ENCODE measurements at places on chromosomes 11 and 22.

GRCh38 chr22:45608763-45609180 lies 62.9 kb upstream of the ATXN10 start:
- DNase-seq, result no peak

- DNase-seq, result no peak
Measured at GRCh38 chr22:17832665-17833064, 58.4 kb upstream of the BID start.

- no peak for DNase-seq
Measured at GRCh38 chr11:95702526-95702925, 87.1 kb downstream of the FAM76B start.

DNA sequence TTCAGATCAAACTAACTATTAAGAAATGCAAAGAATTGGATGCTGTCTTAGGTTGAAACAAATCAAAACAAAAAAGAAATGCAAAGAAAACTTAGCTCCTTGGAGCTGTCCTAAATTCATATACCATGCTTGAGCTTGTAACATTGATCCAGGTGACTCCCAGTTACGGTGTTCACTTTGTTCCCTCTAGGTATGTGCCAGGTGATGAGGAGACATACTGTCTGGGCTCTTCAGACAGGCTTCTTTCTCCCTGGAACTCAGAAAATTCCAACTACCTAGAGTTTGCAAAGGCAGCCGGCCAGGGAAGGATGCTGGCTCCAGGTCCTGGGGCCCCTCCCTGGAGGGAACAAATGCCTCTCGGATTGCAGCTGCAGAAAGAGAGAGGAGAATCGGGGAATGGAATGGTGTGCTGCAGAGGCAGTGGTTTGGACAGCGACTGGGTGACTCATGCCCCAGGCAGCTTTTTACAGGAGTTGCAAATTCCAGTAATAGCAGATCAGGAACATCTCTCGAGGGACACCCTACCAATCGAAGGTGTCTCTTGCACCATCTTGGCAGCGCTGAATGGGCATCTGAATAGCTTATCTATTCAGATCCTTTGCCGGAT lies 12.3 kb upstream of the ASPHD2 start:
- no peak for DNase-seq

DNA sequence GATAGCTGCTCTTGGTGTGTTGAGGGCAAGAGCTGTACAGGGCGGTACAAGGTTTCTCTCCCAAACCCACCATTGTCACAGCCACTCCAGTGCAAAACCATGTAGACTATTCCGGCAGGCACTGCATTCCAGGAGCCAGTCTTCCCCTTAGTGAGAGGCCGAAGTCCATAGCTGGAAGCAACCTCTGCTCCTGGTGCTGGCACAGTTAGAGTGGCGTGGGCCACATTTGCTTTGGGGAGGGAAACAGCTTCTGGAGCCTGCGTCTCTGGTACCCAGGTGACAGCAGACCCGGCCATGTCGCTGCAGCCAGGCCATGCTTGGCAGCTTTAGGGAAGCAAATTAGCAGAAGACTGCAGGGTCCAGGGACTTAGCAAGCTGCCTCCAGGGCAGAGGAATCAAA lies 788.0 kb downstream of the BRD1 start:
- no peak for DNase-seq

DNA sequence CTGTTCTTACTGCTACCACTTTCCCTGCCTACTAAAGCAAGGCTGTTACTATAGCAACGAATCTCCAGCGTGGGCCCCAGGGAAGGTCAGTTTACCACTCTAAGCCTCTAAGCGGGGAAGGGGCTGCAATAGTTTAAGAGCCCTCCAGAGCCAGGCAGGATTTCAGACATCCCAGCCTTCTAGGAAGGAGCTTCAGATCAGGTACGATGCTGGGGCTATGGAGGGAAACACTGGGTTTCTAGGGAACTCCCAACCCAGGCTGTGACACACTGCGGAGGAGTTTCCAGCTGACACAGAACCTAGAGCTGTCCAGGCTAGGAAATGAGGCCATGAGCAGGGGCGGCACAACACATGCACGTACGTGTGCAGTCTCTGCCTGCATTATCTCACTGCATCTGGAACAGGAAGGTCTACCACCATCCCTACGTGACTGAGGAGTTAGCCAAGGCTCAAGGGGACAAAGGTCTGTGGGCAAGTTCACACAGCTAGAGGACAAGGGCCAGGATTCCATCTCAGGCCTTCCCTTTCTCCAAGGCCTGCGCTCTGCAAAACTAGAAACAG lies 20.4 kb downstream of the HPS4 start:
- no peak for DNase-seq

DNA sequence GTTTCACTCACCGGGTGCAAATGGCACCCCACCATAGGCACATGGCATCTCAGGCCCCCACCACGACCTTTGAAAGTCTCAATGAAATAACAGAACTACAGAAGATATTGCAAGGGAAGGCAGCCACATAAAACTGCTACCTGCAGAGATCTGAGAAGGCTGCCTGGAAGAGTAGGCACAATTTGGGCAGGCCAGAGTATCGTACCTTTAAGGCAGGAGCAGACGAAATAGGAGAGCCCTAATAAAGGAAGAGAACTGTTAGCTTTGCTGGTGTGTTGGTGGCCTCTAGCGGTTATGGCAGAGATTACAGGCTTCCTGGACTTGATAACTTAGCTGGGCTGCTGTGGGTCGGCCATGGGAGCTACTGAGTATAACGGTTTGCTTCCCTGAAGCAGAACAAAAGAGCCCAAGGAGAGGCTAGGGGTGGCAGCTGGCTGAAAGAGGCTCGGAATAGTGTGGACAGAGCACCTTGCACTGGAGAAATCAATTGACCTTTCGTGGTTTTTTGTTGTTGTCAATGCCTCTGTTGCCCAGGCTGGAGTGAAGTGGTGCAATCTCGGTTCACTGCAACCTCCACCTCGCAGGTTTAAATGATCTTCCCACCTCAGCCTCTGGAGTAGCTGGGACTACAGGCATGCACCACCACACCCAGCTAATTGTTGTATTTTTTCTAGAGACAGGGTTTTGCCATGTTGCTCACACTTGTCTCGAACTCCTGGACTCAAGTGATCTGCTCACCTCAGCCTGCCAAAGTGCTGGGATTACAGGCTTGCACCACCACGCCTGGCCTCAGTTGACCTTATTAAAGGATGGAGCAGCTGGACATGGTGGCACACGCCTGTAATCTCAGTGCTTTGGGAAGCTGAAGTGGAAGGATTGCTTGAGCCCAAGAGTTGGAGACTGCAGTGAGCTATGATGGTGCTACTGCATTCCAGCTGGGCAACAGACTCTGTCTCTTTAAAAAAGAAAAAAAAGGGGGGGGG lies 4.8 kb downstream of the SDF2L1 start:
- DNase-seq, result peak; percentile 26

GRCh38 chr11:81725701-81726100 lies 1008.0 kb downstream of the FAM181B start:
- DNase-seq, result no peak

DNA sequence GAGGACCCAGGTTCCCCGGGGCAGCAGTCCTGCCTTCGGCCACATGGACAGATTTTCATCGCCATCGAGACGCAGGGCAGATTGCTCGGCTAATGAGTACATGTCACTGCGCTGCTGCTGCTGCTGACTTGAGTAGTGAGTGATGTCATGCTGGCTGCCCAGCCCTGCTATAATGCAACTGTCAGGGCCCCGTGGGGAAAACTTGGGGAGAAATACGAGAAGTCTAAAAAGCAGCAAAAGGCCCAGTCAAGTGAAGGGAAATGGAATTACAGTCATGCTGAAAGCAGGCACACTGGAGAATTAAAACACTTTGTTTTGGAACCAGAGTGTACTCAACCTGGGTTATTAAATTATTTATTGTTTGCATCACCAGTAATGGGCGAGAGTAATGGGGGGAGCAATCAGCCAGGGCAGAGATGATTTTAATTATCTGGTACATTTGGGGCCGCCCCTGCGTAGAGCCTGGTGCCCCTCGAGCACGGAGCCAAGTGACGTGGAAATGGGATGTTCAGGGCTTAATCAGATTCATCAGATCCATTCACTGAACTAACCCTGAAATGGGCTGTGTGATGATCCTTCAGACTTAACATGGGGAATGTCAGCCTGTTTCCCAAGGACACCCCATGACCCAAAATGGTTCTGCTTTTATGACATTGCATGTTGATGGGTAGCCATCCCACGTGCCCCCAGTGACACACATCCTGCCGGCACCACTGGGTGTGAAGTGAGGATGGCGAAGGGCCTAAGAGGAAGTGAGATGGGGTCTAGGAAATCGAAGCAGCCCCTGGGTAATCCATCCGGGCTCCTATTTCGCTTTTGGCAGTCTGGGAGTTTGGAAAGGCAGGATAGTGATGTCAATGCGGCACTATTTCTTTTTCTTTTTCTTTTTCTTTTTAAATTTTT lies 241.6 kb upstream of the CADM1 start:
- no peak for DNase-seq

DNA sequence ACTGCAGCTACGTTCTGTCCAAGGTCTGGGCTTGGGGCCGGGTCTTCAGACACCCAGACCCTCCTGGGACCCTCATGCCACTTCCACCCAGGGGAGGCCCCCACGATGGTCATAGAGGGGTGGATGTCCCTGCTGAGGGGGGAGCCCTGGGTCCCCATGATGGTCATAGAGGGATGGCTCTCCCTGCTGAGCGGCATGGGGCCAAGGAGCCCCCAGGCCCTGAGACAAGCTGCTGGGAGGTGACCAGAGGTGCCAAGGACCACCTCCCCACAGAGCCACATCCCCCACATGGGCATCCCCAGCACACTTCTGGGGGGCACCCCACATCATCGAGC lies 7.2 kb downstream of the MUC5B start:
- no peak for DNase-seq

- DNase-seq, result no peak
Measured at GRCh38 chr11:100883830-100884229, 196.7 kb downstream of the ARHGAP42 start.

GRCh38 chr22:49668402-49668801 lies 159.3 kb downstream of the BRD1 start:
- DNase-seq, result no peak

- DNase-seq, result no peak
Measured at GRCh38 chr11:128608746-128609407, 21.5 kb upstream of the ETS1 start.

- no peak for DNase-seq
Measured at GRCh38 chr11:103798026-103798425, 238.4 kb upstream of the DDI1 start.

- DNase-seq, result no peak
Measured at GRCh38 chr22:27142286-27142685, 484.9 kb downstream of the MIAT start.

DNA sequence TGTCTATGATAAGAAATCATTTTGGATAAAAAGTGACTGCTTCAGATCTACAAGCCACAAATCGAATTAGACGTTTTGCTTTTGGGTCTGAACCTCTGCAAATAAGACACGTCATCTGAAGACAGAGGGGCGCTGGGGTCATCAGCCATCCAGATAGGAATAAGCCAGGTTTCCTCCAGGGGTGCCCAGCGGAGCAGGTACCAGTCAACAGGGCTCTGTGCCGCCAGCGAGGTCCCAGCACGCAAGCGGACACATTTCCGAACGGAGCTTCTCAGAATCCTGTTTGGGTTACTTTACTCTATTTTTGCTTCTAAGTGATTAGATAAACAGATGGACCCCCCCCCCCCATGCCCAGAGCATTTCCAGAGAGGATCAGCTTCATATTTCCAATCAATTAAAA lies 873.8 kb downstream of the BRD1 start:
- no peak for DNase-seq

GRCh38 chr11:114664641-114665040 lies 13.7 kb upstream of the NXPE2 start:
- DNase-seq, result no peak

DNA sequence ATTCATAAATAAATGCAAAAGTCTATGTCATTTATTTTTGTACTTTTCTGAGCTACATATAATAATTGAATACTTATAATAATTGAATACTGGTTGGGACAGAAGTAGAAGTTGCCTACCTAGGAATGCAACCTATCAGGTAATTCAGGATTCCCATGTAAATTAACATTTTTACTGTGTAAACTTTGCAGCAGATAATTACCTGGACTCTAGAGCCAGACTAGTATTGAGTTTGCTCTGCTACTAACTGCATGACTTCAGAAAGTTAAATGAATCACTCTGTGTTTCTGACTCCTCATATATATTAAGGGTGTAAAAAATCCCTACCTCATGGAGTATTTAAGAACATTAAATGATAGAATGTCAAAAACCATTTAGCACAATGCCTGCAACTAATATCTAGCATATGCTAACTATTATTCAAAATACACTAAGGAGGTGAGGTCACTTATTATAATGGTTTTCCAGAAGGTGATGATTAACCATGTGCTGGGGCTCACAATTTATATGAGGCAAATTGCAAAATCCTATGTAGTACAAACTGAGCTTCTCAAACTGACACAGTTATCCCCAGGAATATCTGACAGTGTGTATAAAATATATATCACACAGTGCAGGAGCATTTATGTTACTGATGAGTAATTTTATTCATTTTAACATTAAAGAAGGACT lies 138.1 kb upstream of the ANO3 start:
- no peak for DNase-seq

Measured in amygdala (tissue), 56 donors.